Kidney epithelial cell (primary cell): ENCODE measurements at places on chromosomes 11 and 22. TPM values are rescaled to one million over a fixed set of nuclear protein-coding genes. Genes with fewer than 3 reads are reported as not detected.

The OR5P2 gene
- not detected in 2 replicates for total RNA-seq

The NRGN gene
- total RNA-seq, result not detected in 2 replicates

The IL17REL gene
- not detected in 2 replicates for total RNA-seq

The KDM4E gene
- not detected in 2 replicates for total RNA-seq

The DDT gene
- 123 and 126 TPM in 2 replicates for total RNA-seq

The TYR gene
- not detected in 2 replicates for total RNA-seq

The MS4A2 gene
- 0.14 TPM in 1 of 2 replicates, not detected in the other for total RNA-seq

The ASPHD2 gene
- 10.6 and 16.3 TPM in 2 replicates for total RNA-seq

The MS4A4E gene
- not detected in 2 replicates for total RNA-seq

The ART1 gene
- total RNA-seq, result not detected in 2 replicates

The SPDYC gene
- total RNA-seq, result not detected in 2 replicates

The RAB3IL1 gene
- total RNA-seq, result 5.2 and 9.9 TPM in 2 replicates

The FAM227A gene
- 2.3 and 5.8 TPM in 2 replicates for total RNA-seq

The PGA5 gene
- total RNA-seq, result not detected in 2 replicates

The PDHX gene
- 28.3 and 30.5 TPM in 2 replicates for total RNA-seq

The RFPL3 gene
- not detected in 2 replicates for total RNA-seq

The MMP7 gene
- total RNA-seq, result 312 and 333 TPM in 2 replicates

The SH3BP1 gene
- total RNA-seq, result 5.0 and 10.4 TPM in 2 replicates

The ANKK1 gene
- total RNA-seq, result 0.50 and 0.75 TPM in 2 replicates

The TUB gene
- 3.3 and 3.6 TPM in 2 replicates for total RNA-seq

The ST14 gene
- total RNA-seq, result 93.0 and 98.4 TPM in 2 replicates

The VPREB1 gene
- total RNA-seq, result not detected in 2 replicates

The MAJIN gene
- total RNA-seq, result 0.17 and 0.68 TPM in 2 replicates

The MIF gene
- 606 and 627 TPM in 2 replicates for total RNA-seq

The NCAM1 gene
- 14.7 and 16.5 TPM in 2 replicates for total RNA-seq

The FUT4 gene
- 12.3 and 13.4 TPM in 2 replicates for total RNA-seq

The OR5B21 gene
- not detected in 2 replicates for total RNA-seq

The MADD gene
- 18.5 and 20.2 TPM in 2 replicates for total RNA-seq

The SLC25A45 gene
- total RNA-seq, result 0.29 and 0.82 TPM in 2 replicates

The RTCB gene
- 91.6 and 95.7 TPM in 2 replicates for total RNA-seq

The TSG101 gene
- 131 and 180 TPM in 2 replicates for total RNA-seq

The MEI1 gene
- total RNA-seq, result 1.5 and 3.4 TPM in 2 replicates
